Renal pelvis (tissue), 12 donors: ENCODE measurements at places on chromosomes 7 and 10. TPM values are rescaled to one million over a fixed set of nuclear protein-coding genes. Genes with fewer than 3 reads are reported as not detected.
A peak's percentile ranks its signal among the peaks of the same experiment; 100 is the strongest.

The CNTNAP2 gene
- polyA plus RNA-seq: 15.2 TPM

The CADPS2 gene
- polyA plus RNA-seq: 48.0 TPM

The STK31 gene
- polyA plus RNA-seq: 0.44 TPM

DNA sequence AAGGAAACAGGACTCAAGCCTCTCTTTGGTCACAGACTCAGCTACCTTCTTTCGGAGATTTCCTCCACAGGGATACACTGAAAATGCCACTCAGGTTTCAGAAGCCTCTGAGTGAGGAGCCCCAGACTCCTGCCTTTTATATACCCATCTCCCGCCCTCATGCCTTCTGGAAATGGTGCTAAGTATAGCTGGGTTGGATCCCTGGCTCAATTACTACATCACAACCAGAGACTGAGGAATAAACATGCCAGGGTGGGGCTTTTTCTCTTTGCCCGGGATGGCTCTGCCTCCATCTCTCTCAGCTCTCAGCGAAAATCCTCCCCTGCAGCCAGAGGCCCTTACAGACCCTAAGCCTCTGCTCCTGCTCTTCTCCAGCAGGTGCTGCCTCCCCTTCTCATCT lies 299.5 kb downstream of the KCNMA1 start:
- DNase-seq: no peak

GRCh38 chr7:83947260-83947659 lies 247.3 kb downstream of the SEMA3A start:
- no peak for DNase-seq

DNA sequence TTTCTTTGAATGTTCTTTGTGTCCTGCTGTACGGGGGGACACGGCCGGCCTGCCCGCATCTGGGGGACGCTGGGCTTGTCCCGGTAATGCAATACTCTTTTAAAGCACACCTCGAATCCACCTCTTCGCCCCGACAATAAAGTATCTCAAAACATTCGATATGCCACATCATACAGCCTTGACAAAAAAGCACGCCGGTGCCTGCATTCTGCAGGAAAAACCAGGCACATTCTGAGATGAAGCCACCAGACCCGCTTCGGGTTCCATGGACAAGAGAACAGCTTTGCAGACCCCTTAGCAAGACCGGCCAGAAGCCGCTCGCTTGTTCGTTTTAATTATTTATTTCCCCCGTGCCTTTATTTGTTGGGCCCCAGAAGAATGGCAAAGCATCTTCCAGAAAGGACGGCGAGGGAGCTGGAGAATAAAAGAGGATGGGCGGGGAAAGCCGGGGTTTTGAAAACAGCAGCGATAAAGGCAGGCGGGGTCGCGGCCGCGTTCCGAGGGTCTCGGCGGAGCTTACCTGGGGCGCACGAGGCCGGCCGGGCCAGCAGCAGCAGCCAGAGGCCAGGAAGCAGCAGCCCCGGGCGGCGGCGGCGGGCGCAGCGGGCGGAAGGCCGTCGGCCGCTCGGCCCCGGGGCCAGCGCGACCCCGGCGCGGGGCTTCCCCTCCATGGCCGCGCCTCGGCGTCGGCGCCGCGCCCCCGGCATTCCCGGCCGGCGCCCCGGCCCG lies 462 bp downstream of the KIAA1549 start:
- no peak for DNase-seq

DNA sequence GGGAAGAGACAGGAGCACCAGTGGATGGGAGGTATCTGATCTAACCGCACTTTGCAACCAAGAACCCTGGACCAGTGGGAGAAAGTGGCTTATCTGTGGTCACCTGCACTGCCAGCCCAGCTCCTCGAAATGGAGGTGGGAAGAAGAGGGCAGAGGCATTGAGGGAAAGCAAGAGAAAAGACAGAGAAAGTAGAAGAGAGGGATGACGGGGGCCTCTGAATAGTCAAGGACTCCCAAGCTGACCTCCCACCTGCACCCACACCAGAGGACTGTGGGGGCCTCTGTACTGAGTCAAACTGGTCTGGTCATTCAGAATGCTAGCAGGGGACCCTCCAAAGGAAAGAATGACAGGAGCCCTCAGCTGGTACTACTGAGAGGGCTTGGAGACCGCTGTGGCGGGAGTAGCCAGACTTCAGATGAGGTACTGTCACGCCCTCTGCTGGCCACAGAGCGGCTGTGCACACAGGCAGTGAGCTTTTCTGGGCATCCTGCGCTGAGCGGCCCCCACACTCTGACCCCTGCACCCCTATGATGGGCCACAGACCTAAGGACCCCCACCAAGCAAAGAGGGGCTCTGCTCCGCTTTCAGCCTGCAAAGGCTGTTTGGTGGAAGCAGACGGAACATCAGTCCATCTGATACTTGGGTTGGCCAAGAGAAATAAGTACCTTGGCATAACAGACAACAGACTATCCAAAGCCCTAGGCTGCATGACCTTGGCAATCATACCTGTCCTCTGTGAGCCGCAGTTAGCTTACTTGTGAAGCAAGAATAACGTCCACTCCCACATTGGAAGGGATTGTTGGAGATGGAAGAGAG lies 112.9 kb downstream of the COL13A1 start:
- DNase-seq: peak; percentile 79

DNA sequence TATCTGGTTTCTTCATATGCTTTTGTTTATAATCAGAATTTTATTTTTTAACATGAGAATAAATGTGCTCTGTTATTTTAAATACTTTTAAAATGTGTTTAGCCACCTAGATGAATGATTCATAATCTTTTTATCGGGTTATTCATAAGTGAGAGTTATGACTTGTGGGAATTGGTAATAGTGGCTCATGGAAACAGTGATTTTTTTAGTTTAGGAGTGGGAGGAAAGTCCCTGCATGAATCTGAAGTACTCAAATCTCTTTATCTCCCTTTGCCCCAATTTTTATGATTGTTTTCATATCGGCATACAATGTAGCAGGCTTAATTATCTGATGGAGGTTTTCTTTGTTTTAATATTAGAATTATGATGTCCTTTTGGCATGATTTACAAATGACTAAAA lies 42.9 kb downstream of the TAX1BP1 start:
- DNase-seq: no peak
